Smooth muscle cell of bladder (primary cell): ENCODE measurements at places on chromosomes 5 and 9. TPM values are rescaled to one million over a fixed set of nuclear protein-coding genes. Genes with fewer than 3 reads are reported as not detected.

SETX gene
- 54.3 and 67.9 TPM in 2 replicates for total RNA-seq

BAAT gene
- total RNA-seq = not detected in 2 replicates

SPINK6 gene
- 3.1 and 15.6 TPM in 2 replicates for total RNA-seq

IFNA13 gene
- not detected in 2 replicates for total RNA-seq

CBY3 gene
- not detected in 2 replicates for total RNA-seq
